ENCODE measurements at places on chromosomes 2 and 18. TPM values are rescaled to one million over a fixed set of nuclear protein-coding genes. Genes with fewer than 3 reads are reported as not detected.

GRCh38 chr18:14941256-14941655 lies 193.3 kb downstream of the ANKRD30B start:
- no peaks in the 10 kb centered on the region for H3K36me3 ChIP-seq
- H3K27me3 ChIP-seq = no peaks in the 10 kb centered on the region
- DNase-seq = no peak
- H3K27ac ChIP-seq = no peak overlapping the region
- no peaks in the 10 kb centered on the region for H3K4me1 ChIP-seq

DNA sequence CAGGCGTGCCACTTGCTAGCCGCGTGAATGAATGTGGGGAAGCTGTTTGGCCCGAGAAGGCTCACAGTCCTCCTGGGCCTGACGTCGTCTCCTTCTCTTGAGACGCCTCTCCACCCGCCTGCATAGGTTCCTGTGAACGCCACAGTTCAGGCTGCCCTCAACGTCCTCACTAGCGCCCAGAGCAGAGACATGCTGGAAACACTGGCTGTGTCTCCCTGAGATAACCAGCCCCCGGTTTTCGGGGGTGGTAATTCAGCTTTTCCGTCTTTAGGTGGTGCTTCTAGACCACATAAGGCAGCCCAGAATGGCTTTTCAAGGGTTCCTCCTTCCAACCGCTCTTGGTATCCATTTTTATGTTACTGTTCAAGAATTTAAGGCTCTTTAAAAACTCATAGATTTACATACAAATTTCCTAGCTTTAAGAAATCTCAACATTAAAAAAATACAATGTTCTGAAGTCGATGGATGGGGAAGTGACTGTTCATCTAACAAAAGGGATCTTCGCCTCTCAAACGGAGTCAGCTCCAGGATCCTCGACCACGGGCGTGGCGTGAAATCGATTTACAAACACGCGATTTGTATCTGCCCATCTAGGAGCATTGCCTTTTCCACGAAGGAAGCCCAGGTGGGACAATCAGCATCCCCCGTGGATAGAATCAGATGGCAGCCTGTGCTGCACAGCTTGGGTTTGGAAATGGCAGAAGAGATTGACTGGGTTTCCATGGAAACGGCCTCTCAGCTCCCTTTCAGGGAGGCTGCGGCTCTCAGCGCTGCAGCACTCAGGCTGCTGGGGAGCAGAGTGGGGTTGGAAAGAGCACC lies 110.6 kb upstream of the PXDN start:
- DNase-seq = no peak
- no peak overlapping the region for H3K4me3 ChIP-seq
- H3K36me3 ChIP-seq = no peaks in the 10 kb centered on the region
- H3K27me3 ChIP-seq = peaks cover 97% of the 10 kb centered on the region
- no peak overlapping the region for H3K27ac ChIP-seq
- H3K4me1 ChIP-seq = no peaks in the 10 kb centered on the region

DNA sequence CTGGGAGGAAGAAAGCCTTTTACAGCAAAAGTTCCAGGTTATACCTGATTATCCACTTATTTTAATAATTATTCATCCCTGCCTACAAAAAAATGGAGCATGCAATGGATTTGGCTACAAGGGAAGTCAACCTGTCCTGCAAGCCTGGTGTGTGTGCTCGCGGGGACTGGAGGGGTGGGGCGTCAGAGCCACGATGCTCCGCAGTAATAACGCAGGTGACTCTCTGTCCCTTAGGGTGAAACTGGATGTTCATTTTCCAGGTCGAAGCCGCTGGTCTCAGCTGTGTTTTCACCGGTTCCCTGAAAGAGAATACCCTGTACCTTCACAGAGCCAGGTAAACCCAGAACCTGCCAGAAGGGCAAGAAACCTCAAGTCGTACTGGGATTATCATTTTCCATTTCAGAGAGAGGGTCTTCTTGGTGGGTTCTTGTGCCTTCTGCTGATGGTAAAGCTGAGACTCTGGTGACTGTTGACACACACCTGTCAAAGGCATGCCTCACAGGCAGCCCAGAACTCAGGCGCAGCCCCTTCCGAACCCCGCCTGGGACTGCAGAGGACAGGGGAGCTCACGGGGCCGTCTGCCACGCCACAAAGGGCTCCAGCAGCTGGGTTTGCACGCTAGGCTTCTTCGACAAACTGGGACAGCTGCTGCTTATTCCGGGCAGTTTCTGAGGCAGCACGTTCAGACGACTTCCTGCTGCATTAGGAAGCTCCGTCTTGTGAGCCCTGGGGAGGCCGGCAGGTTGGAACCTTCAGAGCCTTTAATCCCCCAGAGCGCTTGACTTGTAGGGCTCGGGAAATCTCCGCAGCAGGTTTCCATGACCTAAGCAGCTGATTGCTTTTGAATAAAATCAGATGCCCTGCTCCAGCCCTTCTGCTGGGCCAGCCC lies 58.6 kb downstream of the KCNG2 start:
- H3K4me3 ChIP-seq = no peak overlapping the region
- no peak overlapping the region for H3K27ac ChIP-seq
- peaks cover 46% of the 10 kb centered on the region for H3K27me3 ChIP-seq
- peaks cover 16% of the 10 kb centered on the region for H3K4me1 ChIP-seq

Gene TBC1D8
- 25.3 TPM for total RNA-seq

GRCh38 chr2:53715568-53715967 lies 52.0 kb upstream of the CHAC2 start:
- no peak overlapping the region for H3K27ac ChIP-seq
- 0 out of 2 replicates have a peak, but pooled peaks cover 5% of the 10 kb centered on the region for H3K36me3 ChIP-seq
- DNase-seq = no peak
- no peaks in the 10 kb centered on the region for H3K4me1 ChIP-seq
- no peaks in the 10 kb centered on the region for H3K27me3 ChIP-seq

GRCh38 chr18:67310826-67311225 lies 205.7 kb downstream of the DSEL start:
- H3K27me3 ChIP-seq = no peaks in the 10 kb centered on the region
- H3K4me3 ChIP-seq = no peak overlapping the region
- DNase-seq = peak; percentile 34
- H3K27ac ChIP-seq = no peak overlapping the region

Gene IGFBP2
- 133 TPM for total RNA-seq

- DNase-seq = no peak
- H3K36me3 ChIP-seq = no peaks in the 10 kb centered on the region
- no peaks in the 10 kb centered on the region for H3K4me1 ChIP-seq
- H3K27ac ChIP-seq = no peak overlapping the region
- H3K4me3 ChIP-seq = no peak overlapping the region
These were observed 491 bp downstream of the L3MBTL4 start for GRCh38 chr18:6414118-6414722.

Gene CYP27C1
- 0.94 TPM for total RNA-seq

DNA sequence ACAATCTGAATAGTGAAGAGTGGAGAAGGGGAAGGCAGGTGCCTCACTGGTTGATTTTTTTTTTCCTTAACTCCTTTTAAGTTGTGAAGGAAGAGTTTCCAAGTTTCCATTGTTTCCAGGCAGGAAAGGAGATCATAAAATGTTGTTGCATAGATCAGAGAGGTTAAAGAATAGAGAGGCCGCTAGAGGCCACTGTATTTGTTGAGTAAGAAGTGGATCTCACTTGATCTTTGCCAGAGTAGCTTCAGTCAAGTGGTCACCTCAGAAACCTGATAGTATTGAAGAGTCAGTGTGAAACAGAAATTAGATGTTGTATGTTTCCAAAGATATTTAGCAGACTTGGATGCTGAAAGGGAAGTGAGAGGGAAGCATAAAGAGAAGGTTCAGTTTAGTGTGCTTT lies 17.6 kb downstream of the CTNNA2 start:
- no peak overlapping the region for H3K27ac ChIP-seq
- H3K36me3 ChIP-seq = no peaks in the 10 kb centered on the region
- no peak for DNase-seq
- no peak overlapping the region for H3K4me3 ChIP-seq
- 0 out of 2 replicates have a peak, but pooled peaks cover 6% of the 10 kb centered on the region for H3K27me3 ChIP-seq
- no peaks in the 10 kb centered on the region for H3K4me1 ChIP-seq

Gene CTAGE1
- not detected for total RNA-seq

DNA sequence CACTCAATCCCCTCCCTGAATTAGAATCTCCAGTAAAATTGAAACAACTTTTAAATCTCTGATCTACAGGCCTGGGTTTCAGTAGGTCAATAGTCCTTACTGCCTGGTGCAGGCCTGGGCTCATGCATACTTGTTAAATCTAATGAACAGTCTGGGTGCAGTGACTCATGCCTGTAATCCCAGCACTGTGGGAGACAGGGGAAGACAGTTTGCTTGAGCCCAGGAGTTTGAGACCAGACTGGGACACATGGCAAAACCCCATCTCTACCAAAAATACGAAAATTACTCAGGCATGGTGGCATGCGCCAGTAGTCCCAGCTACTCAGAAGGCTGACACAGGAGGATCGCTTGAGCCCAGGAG lies 94.7 kb upstream of the SP3 start:
- no peaks in the 10 kb centered on the region for H3K27me3 ChIP-seq
- H3K36me3 ChIP-seq = no peaks in the 10 kb centered on the region
- no peaks in the 10 kb centered on the region for H3K4me1 ChIP-seq
- no peak overlapping the region for H3K4me3 ChIP-seq
- no peak overlapping the region for H3K27ac ChIP-seq
- no peak for DNase-seq

- no peak for DNase-seq
- no peak overlapping the region for H3K27ac ChIP-seq
- no peak overlapping the region for H3K4me3 ChIP-seq
- no peaks in the 10 kb centered on the region for H3K4me1 ChIP-seq
- H3K27me3 ChIP-seq = no peaks in the 10 kb centered on the region
- no peaks in the 10 kb centered on the region for H3K36me3 ChIP-seq
These were observed 71.9 kb upstream of the GALNT5 start for GRCh38 chr2:157185476-157186227.

DNA sequence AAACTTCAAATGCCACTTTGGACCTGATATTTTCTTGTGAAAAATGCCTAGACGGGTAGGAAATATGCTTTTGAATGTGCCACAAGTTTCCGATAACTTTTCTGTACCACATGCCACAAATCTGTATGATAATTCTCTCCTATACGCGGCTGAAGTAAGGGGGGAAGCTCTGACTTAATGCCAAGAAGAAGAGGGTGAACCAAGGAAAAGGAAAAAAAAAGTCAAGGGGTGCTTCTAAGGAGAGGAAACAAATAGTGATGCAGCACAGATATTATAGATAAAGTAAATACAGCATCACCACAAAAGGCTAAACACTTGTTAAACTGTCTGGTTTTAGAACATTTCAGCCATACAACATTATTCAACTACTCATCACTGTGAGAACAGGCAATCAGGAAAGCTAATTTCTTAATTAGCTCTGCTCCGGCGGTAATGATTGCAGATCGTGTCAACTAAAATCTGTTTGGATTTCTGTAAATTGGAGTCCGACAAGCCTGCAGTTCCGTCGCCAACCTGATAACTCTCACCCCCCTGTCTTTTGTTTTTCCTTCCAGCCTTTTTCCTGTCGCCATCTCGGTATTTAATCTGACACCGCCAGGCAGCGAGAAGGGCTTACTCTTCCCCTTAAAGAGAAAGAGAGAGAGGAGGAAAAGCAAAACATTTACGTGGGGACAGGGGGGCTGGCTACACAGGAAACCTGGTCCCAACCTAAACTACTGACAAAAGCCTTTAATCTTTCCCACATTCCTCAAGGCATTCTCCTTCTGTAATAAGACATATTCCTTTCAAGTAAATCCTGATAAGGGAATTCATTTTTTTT lies 67.5 kb downstream of the ZEB2 start:
- no peaks in the 10 kb centered on the region for H3K4me1 ChIP-seq
- H3K27ac ChIP-seq = no peak overlapping the region
- H3K4me3 ChIP-seq = no peak overlapping the region
- DNase-seq = no peak
- H3K27me3 ChIP-seq = no peaks in the 10 kb centered on the region

DNA sequence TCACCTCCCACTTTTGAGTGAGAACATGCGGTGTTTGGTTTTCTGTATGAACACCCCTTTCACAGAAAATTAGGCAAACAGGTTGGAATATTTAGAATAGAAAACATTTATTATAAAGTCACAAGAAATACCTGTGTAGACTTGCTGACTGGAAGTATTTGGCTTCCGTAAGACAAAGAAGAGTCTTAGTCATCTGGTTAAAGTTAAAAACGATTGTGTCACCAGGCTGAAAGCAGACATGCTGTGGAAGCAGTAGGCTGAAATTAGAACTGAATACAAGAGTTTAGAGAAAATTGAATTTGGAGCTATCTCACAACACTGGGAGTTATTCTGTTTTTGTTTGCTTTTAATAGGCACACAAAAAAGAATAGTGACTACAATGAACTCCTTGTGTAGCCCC lies 16.2 kb upstream of the CLASP1 start:
- H3K36me3 ChIP-seq = no peaks in the 10 kb centered on the region
- no peak overlapping the region for H3K27ac ChIP-seq
- H3K27me3 ChIP-seq = no peaks in the 10 kb centered on the region
- H3K4me1 ChIP-seq = no peaks in the 10 kb centered on the region
- H3K4me3 ChIP-seq = no peak overlapping the region

Gene GTF2A1L
- not detected for total RNA-seq

Gene CHAC2
- 5.0 TPM for total RNA-seq

- peak overlapping the region; percentile 93 for H3K27ac ChIP-seq
- no peaks in the 10 kb centered on the region for H3K27me3 ChIP-seq
- H3K36me3 ChIP-seq = no peaks in the 10 kb centered on the region
- peaks cover 59% of the 10 kb centered on the region for H3K4me1 ChIP-seq
These were observed 57.0 kb upstream of the TXNDC2 start for GRCh38 chr18:9828506-9829396.

DNA sequence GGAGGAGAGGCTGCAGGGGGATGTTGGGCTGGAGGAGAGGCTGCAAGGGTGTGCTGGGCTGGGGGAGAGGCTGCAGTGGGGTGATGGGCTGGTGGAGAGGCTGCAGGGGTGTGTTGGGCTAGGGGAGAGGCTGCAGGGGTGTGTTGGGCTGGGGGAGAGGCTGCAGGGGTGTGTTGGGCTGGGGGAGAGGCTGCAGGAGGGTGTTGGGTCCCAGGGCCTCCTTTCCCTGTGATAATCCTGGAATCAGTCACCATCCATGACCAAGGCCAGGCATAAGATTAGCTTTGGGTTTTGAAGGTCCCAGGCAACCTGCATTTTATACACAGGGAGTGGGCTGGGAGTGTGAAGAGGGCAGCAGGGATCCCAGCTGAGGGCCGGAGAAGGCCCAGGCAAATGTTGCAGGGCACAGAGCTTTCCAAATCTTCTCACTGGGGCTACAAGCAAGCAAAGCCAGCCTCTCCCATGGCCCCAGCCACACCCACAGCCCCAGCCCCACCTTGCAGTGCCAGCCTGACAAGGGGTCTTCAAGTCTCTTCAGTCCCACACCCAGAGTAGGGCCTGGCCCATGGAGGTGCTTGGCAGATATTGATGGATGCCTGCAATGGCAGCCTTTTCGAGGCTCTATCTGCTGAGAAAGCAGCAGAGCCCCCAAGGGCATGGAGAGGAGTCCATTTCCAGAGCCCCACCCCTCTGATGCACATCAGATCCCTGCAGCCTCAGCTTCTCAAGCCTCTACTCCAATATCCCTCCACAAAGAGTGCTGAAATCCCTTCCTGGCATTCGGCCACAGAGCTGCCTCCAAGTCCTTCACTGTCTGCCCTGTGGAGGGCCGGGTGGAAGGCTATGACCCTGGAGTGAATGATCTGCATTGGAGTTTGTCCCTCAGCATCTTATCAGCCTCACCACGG lies 50.3 kb upstream of the GLI2 start:
- DNase-seq = no peak
- H3K27me3 ChIP-seq = peaks cover 27% of the 10 kb centered on the region
- no peak overlapping the region for H3K27ac ChIP-seq
- H3K4me1 ChIP-seq = no peaks in the 10 kb centered on the region
- no peak overlapping the region for H3K4me3 ChIP-seq

Measured in PC-9 (cell line).